Activated T-cell treated with anti-CD3 and anti-CD28 coated beads for 1 hour (primary cell): ENCODE measurements at places on chromosomes 16 and 17.

- no peak for DNase-seq
Observed at GRCh38 chr16:30041841-30042240, 10.8 kb upstream of the TLCD3B start.

DNA sequence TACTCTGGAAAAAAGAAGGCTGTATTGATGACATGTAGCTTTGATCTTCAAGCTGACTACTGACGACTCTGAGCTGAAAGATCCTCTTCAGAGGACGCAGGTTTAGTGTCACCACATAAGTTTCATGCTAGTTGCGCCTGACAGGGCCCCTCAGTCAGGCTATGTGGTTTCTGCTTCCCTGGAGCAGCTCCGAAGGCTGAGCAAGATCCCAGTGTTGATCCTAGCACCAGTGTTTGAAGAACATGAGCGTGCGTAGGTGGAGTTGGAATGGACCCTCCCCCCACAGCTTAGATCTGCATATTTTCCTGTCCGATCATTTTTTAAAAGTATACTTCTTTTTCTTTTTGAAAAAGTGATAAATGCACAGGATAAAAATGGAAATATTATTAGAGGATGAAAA lies 17.3 kb downstream of the BANP start:
- no peak for DNase-seq

GRCh38 chr17:56144223-56144622 lies 9.1 kb upstream of the ANKFN1 start:
- no peak for DNase-seq

DNA sequence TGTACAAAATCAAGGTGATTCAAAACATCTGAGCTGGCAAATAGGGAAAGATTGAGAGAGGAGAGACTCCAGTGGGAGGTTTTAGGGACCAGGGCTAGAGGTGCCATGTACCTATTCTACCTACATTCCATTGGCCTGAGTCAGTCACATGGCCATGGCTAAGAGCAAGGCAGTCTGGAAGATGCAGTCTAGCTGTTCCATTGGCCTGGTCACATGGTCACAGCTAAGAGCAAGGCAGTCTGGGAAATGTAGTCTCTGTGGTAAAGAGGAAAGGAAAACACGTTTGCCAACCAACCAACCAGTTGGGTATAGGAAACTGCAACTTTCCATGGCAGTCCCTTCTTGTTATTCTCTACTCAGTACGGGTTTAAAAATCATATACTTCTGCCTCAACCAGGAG lies 369.1 kb downstream of the XYLT1 start:
- no peak for DNase-seq

DNA sequence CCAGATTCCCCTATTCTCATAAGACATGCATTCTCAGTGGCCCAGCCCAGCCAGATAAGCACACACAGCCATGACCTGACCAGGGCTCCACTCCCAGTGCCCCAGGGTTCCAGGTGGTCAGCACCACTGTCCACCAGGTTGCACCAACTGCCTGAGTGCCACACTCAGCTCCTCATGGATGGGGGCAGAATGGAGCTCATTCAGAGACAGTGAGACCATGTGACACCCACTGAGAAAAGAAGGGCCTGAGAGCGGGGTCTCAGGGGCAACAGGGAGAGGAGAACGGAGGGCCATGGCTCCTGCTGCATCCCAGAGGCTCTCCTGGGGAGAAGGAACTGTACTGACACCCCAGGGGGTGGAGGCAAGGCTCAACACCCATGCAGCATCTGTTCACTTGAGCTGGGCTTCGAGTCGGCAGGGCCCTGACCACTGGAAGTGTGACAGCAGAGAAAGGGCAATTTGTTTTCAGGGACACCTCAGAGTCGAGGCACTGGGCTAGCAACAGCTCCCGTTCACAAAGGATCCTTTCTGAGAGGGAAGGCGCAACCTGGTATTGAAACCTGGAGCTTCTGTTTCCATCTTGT lies 18.7 kb upstream of the SLC38A8 start:
- DNase-seq: no peak
